NCI-H2107 (cell line): ENCODE measurements at places on chromosomes 2 and 18.

DNA sequence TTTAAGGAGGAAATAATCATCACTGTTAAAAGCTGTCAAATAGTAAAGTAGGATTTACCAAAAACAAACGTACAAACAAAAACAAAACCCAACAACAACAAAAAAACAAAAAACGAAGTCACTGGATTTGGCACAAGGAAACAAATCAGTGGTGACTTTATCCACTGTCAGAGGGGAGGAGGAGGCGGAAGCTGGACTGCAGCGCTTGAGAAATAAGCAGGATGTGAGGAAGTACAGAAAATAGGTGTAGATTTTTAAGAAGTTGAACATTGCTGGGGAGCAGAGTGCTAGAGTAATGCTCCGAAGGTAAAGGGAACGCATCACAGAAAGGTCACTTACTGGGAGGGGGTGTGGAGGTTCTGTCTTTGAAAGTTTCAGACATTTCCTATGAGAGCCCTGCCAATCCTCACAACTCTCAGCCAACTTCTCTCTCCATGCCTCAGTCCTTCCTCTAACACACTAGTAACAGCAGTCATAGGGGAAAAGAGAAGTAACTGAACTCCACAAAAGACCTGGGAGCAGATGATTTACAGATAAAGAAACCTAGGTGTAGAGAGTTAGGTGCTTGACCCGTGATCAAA is 220.2 kb upstream of the SMAD7 start:
- no peak for DNase-seq

DNA sequence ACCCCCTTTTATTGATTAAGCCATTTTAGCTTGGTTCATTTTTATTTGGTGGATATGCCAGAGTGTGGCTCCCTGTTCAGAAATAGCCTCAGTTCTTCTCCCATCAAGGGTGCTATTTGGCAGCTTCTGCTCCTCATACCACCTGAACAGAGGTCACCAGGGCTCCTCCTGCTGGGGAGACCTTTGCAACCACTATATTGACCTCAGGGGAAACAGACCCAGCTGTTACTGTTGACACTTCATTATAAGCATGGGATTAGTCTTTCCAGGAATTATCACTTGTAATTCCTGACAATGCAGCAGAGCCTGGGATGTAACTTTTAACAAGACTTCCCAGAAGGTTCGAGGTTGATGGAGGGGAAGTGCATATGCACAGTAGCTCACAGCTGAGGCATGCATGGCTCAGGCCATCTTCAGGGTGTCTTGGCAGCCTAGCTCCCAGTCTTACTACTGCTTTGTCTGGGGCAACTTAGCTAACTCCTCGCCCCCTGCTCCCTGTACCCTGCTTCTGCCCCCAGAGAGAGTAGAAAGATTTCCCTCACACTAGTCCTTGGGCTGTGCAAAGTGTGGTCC is 239.4 kb upstream of the SPRED2 start:
- no peak for DNase-seq

- no peak for DNase-seq
These were observed 60.4 kb downstream of the ASB1 start for GRCh38 chr2:238487134-238487533.

- no peak for DNase-seq
These were observed 562.5 kb downstream of the PARD3B start for GRCh38 chr2:205107810-205108209.

DNA sequence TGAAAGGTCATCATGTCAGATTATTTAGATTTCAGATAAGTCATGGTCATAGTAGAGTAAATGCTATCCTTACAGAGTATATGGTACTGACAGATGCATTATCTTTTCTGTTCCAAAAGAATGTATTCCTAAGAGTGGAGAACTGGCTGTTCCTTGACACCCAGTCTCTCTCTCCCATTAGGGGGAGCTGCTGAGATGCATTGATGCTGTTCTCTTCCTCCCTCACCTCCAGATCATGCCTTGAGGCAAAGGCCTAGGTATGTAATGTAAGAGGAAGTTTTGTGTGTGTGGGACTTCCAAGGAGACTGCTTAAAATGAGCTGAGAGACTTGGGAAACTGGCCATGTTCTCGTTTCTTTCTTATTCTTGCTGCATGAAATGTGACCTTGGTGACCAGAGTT is 979.5 kb upstream of the CELF4 start:
- DNase-seq, result no peak

GRCh38 chr2:197191177-197191939 is 119.2 kb downstream of the ANKRD44 start:
- DNase-seq, result no peak

- no peak for DNase-seq
These were observed 275.1 kb downstream of the TGIF1 start for GRCh38 chr18:3725115-3725514.
